ENCODE measurements at places on chromosomes 7 and 10.

- DNase-seq = no peak
These were observed 951.0 kb downstream of the LRMDA start for GRCh38 chr10:76382381-76382851.

DNA sequence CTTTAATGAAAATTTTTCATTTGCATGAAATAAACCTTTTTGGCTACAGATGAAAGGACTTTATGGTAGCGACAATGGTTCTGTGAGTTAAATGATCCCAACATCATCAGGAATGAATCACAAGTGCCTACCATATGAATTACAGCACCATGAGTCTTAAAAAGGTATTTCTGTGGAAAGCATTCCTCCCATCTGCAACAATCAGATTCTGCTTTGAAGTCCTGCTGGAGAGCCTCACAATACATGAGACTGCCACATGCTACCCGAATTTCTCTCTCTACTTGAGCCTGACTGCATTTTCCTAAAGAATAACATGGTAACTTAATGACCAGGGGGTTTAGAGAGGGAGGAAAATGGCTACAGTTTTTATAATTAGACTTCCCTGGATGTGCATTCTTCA is 190.3 kb downstream of the TWIST1 start:
- no peak for DNase-seq

DNA sequence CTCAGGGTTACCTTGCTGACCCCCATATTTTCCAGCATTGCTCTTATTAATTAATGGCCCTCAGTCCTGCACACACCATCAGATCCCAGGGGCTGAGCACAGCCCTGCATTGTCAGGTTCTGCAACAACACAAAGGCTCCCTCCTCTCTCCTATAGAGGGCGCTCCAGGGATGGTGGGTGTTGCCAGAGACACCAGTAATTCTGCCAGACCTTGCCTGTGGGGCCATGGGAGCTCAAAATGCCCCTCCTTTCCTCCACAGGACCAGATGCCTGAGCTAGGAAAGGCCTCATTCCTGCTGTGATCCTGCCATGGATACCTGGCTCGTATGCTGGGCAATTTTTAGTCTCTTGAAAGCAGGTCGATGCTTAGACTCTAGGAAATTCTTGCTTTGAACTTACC is 42.8 kb upstream of the PRSS58 start:
- DNase-seq = no peak

GRCh38 chr10:107577221-107577620 is 412.7 kb upstream of the SORCS1 start:
- no peak for DNase-seq

DNA sequence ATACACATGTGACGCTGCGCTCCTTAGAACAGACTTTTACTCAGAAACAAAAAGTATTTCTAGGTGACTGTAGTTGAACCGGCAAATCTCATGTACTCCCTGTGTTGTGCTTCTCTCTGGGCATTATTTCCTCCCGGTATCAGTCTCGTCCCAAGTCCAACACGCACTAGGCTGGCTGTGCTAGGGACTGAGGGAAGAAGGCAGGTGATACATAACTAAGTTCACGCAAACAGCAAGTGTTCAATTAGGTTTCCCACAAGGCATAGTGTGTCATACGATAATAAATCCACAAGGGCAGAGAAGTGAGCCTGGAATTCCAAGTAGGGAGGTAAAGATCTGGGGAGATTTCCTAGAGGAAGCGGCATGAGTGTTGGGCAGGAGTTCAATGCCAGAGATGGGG is 20.4 kb downstream of the FAM53B start:
- DNase-seq = no peak

GRCh38 chr10:28496481-28496961 is 36.4 kb upstream of the WAC start:
- no peak for DNase-seq

DNA sequence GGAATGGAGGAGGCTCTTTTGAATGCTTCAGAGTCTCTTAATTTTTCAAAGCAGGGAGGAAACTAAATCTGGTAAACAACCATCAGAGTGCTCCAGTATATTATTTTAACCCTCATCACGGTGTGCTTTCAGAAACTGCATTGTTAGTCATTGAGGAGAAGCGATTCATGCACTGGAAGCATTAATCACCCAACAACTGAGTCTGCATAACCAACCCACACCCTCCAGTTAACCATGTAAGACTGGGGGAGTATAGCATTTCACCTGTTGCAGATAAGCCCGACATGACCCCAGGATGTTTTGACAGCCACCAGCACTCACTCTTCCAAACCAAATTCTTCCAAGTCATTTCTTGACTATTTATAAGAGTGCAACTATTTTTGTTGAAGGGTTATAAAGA is 257.6 kb downstream of the GATA3 start:
- DNase-seq = no peak

DNA sequence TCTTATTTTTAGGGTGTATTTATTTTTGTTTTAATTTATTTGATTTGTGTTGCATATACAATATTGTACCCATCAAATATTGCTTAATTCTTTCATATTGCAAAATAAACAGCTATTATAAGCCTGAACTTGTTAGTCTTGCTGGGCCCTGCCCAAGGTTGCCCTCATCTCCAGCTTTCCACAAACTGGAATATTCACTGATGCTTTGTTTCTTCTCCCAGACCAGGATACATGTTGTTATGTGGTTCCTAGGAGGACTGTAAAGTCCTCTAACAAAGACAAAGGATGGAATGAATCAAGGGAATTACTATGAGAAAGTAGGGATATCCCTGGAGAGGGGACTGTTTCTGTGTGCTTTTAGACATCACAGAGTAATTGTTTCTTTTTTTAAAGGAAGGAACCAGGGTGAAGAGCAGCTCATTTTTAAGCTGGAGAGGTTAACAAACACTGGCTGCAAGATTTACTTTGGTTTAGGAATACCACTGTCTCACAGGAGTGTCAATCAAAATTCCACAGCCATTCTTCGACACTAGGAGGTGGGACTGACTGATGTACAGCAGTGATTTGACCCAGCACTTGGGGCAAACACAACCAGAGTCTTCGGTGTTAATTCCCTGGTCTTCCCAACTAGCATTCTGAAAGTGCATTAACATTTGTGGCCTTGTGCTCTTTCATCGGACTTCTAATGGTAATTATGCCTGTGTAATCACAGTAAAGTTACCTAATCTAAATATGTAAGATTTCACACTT is 14.8 kb upstream of the CD36 start:
- no peak for DNase-seq

DNA sequence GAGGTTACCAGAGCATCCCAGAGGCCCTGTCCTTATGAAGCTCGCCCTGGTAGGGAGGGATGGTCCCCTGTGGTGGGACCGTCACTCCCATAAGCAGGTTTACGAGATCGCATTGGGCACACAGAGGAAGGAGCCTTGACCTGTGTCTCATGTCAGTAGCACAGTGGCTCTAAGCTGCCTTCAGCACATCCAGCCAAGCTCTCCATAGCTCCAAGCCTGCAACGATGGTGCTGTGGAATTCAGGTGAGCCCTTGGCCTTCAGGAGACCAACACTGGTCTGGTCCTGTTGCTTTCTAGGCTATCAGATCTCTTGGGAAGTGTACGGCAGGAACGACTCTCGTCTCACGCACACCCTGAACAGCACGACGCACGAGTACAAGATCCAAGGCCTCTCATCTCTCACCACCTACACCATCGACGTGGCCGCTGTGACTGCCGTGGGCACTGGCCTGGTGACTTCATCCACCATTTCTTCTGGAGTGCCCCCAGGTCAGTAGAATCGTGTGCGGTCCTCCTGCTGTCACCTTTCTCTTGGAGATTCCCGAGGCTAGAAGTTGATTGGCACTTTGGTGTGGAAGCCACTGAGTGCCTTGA is 605.3 kb upstream of the FOXK1 start:
- no peak for DNase-seq

- no peak for DNase-seq
These were observed 923.0 kb downstream of the REEP3 start for GRCh38 chr10:64444163-64444562.

GRCh38 chr10:114259824-114260223 is 20.8 kb downstream of the VWA2 start:
- no peak for DNase-seq

DNA sequence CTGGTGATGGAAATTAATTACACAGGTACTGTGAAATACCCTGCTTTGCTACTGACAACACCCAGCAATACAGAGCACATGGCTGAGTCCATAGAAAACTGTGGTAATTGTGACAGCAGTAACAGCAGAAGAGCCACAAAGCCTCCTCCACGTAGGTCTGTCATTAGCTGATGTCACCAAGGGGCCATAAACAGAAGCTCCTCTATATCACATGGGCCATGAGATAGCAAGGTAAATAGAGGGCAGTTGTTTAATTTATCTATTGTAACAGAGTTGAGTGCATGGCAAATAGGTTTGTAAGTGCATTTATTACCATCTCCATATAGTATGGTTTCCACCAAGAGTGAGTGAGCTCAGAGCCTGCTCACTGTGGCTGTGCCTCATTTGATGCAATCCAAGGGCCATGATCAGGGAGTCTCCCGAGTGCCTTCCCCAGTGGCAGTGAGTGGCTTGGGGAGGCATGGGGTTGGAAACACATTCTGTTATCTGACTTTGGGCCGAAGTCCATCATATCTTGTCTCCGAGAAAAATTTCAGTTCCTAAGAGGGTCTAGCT is 281.2 kb downstream of the SKAP2 start:
- peak; percentile 97 for DNase-seq

GRCh38 chr7:23544913-23545354 is 13.2 kb upstream of the TRA2A start:
- no peak for DNase-seq

DNA sequence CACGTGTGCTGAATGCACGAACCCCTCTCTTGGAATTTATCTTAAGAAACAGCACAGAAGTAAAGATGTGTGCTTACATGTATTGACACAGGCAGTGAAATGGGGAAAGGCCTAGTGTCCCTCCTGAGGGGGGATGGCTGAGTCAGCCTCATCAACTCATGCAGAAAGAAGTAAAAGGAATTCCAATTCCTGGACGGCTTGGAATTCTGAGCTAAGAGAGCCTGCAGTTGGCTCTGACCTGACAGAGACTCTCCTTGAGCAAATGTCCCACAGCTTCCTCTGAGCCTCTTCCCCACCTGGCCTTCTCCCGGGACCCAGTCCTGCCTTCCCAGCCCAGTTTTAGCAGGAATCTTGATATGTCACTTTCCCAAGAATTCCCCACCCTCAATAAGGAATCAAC is 542.4 kb upstream of the ADARB2 start:
- DNase-seq = no peak

DNA sequence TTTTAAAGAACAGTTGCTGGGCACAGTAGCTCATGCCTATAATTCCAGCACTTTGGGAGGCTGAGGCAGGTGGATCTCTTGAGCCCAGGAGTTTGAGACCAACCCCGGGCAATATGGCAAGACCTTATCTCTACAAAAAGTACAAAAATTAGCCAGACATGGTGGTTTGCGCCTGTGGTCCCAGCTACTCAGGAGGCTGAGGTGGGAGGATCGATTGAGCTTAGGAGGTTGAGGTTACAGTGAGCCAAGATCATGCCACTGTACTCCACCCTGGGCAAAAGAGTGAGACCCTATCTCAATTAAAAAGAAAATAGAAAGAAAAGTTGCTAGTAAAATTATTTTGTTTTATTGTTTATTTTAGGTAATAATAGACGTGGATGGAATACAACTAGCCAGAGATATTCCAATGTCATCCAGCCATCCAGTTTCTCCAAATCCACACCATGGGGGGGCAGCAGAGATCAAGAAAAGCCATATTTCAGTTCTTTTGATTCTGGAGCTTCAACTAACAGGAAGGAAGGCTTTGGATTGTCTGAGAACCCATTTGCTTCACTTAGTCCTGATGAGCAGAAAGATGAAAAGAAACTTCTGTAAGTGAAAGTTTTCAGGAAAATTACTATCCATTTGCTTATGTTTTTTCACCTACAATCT is 3.0 kb downstream of the NUP42 start:
- DNase-seq = no peak

- no peak for DNase-seq
These were observed 42.8 kb downstream of the MGMT start for GRCh38 chr10:129509835-129510234.

- DNase-seq = no peak
These were observed 119.8 kb upstream of the LANCL2 start for GRCh38 chr7:55245271-55245723.

GRCh38 chr10:83943920-83944319 is 195.4 kb upstream of the GHITM start:
- no peak for DNase-seq

DNA sequence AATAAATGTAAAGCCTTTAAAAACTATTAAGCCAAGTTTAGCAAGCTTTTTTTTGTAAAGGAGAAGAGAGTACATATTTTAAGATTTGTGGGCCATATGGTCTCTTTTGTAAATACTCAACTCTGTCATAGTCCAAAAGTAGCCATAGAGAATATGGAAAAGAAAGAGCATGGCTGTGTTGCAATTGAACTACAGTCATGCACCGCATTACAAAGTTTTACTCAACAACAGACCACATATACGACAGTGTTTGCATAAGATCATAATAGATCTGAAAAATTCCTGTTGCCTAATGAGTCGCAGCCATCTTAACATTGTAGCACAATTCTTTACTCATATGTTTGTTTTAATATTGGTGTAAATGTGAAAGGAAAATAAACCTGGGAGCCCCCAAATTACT is 440.8 kb downstream of the HTR7 start:
- no peak for DNase-seq

DNA sequence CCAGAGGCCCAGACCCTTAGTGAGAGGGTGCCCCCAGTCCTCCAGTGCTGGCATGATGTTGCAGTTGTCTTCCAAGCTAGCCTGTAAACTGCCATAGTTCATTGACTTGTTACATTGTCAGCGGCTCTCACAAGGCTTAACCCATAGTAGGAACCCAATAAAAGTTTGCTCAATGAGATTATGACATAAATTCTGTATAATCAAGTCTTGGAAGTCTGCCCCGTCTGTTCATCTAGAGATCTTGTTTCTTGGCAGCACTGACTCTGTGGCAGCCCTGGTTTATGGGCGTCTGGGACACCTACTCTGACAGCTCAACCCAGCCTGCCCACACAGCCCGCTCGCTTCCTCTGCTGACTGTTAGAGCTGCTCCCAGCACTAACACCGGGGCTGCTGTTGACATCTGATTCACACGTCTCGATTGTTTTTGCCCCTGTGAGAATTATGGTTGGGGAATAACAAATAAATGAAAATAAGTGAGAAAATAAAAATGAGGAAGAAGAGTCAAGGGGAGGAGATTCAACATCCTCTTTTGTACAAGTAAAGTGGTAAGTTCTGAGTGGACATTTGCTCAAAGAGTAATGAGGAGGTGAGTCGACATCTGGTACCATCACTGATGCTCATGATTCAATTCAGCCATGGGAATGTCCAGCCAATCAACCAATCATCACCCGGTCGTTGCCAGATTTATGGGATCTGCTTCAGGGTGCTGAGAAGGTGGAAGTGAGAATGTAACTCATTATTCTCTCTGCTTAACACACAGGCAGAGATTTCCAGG is 160.8 kb downstream of the SPAG6 start:
- no peak for DNase-seq

- DNase-seq = no peak
These were observed 102.5 kb downstream of the C10orf105 start for GRCh38 chr10:71616817-71617654.

All from NCI-H187 treated with DMSO at 0.1 percent for 48 hours (cell line).